HEK293T (cell line): ENCODE measurements at places on chromosomes 5 and 9.

GRCh38 chr9:125929846-125930245 lies 182.7 kb downstream of the PBX3 start:
- no peak for DNase-seq

DNA sequence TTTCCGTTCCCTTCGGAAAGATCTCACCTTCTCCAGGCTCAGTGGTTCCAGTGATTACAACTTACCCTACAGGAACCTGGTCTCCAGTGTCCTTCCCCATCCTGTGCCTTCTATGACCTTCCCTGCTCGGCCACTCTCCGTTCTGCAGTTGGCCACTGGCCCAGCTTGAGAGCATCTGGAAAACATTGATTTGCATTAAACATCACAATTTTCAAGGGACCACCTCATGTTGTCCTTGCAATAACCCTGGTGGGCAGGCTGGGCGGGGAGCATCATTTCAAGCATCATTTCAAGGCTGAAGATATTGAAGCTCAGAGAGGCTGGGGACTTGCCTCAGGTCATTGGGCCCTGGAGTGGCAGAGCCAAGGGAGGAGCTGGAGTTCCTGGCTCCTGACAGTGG lies 177.4 kb downstream of the SEC61B start:
- no peak for DNase-seq

GRCh38 chr9:78118742-78119473 lies 87.3 kb upstream of the GNAQ start:
- no peak for DNase-seq

GRCh38 chr5:109907189-109907588 lies 217.5 kb downstream of the MAN2A1 start:
- DNase-seq = no peak

DNA sequence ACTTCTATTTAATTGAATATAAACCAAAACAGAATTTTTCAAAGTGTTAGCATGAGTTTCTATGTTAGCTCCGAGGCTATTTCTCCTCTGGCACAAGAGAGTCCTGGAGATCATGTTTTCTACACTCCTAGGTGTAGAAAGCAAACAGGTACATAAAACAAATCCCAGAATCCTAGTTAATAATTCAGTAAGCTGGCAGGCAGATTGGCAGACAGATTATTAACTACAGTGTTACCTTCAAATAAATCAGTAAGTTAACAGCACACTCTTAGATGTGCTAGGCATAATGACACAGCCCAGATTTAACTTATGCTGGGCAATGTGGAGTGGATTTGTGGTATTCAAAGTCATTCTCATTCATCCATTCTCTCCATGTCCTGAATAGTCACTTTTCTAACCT lies 282.8 kb upstream of the RPS23 start:
- no peak for DNase-seq

DNA sequence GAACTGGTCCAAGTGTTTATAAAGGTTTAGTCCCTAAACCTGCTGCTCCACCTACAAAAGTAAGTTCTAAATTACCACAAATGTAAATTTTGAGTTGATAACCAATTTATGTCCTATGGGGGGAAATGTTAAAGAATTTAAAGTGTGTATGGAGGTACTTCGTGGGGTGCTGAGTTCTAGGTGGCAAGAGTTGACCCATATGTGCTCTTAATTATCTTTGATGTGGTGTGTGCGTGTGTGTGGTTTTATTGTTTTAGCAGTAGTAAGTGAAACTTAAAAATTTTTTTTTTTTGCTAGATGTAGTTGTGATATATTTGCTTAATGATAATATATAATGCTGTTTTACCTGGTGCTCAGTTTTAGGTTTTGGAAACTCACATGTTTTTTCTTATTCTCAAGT lies 72.6 kb downstream of the GPBP1 start:
- DNase-seq = no peak

DNA sequence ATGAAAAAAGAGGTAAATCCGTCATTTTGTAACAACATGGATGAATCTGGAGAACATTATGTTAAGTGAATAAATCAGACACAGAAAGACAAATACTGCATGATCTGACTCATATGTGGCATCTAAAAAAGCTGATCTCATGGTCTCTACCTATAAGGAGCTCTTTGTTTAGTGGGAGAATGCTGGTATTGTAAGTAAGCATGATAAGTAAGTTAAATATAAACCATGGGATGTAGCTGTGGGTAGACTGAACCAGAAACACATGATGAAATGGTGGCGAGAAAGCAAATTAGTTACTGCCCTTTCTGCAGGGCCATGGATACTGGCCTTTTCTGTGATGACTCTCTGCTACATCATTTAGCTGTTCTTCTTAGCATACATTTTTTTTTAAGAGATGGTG lies 66.4 kb upstream of the RUSC2 start:
- DNase-seq = no peak

DNA sequence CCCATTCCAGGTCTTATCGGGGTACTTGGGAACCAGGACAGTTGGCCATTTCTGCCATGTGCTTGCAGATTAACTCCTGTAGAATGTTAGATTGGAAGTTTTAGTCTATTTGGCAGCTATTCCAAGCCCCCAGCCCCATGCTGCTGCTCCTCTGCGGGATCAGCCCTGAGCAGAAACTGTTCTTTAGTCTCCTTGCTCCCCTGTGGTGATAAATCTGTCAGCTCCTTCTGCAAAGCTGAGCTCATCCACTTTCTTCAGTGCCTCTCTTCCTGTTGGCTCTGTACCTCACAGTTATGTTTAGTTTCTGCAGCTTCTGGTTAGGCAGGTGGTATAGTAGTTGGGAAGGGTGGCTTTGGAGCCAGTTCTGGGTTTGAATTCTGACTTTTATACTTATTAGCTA lies 170.4 kb downstream of the GRIA1 start:
- DNase-seq = peak; percentile 9

GRCh38 chr5:41093803-41094202 lies 22.7 kb upstream of the MROH2B start:
- DNase-seq = no peak

DNA sequence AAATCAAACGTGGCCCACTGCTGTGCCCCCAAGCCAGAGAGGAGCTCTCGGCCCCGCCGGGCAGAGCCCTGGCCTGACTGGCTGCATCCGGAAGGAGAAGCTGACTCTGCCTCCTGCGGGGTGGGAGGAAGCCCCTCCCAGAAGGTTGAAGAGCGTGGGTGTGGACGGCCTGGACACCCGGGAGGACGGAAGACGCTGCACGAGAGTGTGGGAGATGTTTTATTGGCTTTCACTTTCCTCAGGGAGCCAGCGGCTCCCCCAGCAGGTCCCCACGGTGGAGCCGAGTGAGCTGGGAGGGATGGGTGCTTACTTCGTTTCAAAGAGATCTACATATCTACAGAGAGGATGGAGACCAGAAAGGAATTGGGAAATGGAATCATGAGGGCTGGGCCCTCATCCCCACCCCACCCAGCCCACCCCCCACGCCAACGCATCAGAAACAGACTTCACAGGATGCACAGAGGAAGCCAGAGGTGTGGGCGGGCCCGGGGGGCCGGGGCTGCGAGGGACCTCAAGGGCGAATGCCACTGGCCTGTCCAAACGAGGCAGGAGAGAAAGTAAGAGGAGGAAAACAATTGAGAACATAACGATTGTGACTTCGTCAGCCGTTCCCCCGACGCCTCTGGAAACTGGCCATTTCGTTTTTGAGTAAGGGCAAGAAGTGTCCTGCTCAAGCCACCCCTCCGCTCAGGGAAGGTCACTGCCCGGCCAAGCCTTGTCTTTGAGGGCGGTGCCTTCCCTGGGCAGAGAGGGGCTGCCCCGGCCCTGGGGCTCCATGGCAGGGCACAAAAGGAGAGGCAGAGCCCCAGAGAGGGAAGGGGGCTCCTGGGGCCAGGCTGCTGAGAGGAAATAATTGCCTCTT lies 32.1 kb downstream of the FAM163B start:
- DNase-seq = no peak

DNA sequence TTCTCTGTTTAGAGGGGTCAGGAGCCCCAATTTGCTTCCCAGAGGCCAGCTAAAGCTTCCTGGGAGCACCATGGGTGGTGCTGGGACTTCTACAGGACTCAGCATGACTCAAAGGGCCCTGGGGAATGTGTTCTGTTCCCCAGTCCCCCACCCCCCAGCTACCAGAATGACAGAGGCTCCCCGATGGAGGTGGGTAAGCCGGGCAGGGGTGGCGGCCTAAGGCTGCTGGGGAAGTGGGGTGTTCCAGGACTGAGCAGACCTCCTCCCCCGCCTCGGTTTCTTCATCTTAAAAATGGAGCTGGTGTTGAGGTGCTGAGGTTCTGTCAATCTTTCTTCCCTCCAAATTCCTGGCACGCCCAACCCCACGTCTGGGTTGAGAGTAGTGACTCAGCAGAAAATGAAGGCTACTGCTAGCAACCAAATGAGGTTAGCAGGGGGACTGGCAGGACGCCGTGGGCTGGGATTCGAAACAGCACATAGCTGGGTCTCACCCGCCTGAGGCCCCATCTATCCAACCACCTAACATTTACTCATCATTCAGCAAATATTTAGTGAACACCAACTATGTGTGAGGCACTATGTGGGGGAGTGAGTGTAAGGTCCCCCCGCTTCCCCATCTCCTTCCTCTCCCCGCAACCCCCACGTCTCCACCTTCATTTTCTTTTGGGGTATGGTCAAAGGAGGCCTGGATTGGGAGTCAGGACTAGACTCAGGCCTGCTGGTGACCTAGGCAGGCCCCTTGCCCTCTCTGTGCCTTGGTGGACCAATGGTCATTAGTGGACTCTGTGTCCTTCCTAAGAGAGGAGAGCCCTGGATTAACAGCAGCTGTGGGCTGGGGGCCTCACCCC lies 50.2 kb downstream of the C9orf50 start:
- DNase-seq = no peak

DNA sequence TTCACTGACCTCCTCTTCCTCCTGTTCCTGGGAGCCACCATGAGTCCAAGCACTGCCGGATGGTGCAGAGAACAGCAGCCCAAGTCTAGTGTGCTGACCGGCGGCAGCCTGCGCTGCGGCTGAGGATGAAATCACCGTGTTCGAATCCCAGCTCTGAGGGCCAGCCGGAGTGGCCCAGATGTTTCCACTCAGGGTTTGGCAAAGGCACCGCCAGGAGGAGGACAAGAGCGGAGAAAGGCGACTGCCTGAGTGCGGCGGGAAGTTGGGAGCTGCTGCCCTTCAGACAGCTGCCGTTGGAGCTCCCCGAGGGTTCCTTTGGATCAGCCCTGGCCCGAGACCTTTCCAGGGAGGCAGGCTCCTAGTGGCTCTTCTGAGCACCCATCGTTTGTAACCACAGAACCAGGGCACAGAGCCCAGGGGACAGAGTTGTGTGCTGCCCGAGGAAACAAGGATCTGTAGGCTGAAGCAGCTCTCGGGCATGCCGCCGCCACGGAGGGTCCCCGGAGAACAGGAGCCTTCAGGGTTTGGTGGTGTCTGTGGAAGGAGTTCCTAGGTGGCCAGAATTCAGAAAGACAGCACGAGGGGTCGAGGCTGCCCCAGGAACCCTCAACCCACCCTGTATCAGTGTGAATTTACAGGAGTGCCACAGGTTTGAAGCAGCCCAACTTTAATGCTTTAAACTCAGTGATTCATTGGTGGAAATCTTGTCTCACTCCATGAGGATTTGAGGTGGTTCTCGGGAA lies 115.6 kb upstream of the COL5A1 start:
- DNase-seq = no peak

DNA sequence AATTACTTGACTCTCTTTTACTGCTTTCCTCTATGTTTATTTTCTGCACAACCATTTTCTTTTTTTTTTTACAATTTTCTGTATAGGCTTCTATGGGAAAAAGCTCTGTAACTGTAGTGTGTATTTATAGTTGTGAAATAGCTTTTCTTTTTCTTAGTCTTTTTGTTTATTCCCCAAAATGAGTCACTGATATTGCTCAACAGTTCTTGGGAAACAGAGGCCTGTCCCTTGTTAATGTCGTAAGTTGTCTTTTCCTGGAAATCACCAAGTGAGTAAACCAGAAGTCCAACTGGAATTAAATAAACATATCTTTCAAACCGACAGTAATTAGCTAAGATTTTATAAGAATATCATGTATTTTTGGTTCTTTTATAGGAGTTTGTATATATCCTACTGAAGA lies 325.1 kb upstream of the PRR16 start:
- no peak for DNase-seq

DNA sequence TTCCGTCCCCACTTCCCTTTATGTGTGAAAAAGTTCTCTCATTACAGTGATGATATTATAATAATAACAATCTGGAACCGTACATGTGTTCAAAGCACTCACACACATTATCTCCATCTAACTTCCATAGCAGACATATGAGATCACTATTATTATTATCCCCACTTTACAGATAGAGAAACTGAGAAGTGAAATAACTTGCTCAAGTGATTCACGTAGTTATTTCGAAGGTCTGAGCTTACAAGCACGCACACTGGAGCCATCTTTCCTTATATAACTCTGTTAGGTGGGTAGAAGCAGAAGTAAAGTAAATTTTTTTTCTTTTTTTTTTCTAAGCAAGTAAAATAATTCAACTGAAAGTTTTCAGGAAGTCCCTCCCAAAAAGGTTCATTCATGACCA lies 62.9 kb upstream of the PTGER4 start:
- DNase-seq = no peak

DNA sequence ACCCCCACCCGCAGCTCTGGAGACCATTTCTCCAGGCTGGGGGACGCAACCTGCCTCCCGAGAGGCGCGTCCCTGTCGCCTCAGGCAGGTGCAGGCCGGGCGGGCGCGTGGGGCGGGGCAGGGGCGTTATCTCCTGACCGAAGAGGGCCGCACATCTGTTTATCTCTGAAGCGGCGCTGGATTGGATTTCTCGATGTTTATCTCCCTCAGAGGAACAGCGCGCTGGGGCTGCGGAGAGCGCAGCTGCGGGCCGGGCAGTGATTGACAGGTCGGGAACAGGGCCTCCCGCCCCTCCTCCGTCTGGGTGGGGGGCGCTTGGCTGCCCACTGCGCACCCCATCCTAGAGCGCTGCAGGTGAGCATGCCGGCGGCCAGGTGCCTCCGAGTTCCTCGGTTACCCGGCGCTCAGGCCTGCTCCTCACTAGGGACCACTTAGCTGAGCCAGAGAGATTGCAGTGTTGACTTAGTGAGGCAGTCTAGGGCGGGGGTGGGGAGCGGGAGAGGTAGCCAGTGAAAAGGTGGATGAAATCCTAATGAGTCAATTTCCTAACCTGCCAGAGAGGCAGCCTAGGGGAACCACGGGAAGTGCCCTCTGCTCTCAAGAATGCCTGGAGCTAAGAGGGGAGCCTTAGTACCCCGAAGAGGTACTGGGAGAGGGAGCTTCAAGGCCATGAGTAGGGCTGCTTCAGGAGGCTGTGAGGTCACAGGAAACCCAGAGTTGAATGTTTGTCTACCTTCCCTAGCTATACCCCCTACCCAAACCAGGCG lies 39.6 kb upstream of the TIFAB start:
- DNase-seq = no peak

DNA sequence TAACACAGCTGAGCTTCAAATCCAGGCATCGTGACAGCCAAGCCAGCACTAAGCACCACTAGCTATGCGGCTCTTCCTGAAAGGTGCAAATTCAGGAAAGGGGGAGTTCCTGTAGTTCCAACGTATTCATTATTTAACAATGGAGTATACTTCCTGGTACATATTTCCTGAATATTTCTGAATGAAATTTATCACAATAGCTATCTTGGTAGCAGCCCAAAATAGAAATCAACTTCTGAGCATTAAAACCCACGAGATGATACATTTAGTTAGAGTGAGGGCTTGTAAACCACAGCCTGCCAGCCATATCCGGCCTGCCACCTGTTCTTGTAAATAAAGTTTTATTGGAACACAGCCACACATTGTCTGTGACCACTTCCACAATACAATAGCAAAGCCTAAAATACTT lies 109.7 kb upstream of the RETREG1 start:
- DNase-seq = no peak
